ENCODE measurements at places on chromosomes 3 and 15. TPM values are rescaled to one million over a fixed set of nuclear protein-coding genes. Genes with fewer than 3 reads are reported as not detected.

The MKRN3 gene
- 26.1 TPM for total RNA-seq

The UBAP1L gene
- total RNA-seq: 3.1 TPM

The CLEC3B gene
- not detected for total RNA-seq

GRCh38 chr3:42507761-42508335 is 5.4 kb downstream of the VIPR1 start:
- DNase-seq: peak; percentile 50
- peak overlapping the region; percentile 37 for H3K4me3 ChIP-seq
- no peaks in the 10 kb centered on the region for H3K36me3 ChIP-seq
- peaks cover 35% of the 10 kb centered on the region for H3K4me1 ChIP-seq
- peak overlapping the region; percentile 56 for H3K27ac ChIP-seq

DNA sequence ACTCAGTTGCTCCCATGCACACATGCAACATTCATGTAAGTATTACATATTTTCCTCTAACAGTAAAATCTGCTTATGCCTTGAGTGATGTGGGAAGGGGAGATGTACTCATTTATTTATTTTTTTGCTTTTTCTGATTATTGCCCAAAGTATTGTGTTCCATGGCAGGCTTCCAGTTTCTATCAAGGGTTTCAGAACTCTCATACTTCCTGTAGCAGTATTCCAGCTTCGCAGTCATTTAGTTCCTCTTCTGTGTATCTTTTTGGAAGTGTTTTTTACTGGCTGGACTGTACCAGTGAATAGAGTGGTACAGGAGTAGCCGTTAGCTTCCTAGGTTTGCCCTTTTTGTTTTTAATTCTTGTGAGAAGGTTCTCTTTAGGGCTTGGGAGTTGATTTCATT is 26.9 kb downstream of the RAB11A start:
- H3K4me1 ChIP-seq: peaks cover 3% of the 10 kb centered on the region
- H3K27ac ChIP-seq: no peak overlapping the region
- H3K36me3 ChIP-seq: peaks cover 5% of the 10 kb centered on the region

DNA sequence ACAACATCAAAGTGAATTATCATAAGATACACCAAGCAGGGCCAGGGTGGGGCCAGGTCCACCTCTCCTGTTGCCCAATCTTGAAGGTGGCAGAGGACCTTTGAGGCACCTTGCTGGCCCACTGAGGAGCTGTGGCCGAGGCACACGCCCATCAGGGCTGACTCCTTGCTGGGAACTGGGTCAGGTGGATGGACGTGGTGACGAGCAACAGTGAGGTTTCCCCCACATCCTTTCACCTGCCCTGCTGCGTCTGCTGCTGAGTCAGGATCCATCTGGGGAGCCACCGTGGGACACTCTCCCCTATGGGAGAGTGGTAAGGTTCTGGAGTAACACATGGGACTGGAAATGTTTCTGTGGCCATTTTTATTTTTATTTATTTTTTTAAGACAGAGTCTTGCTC is 17.3 kb upstream of the FURIN start:
- no peaks in the 10 kb centered on the region for H3K4me1 ChIP-seq
- no peaks in the 10 kb centered on the region for H3K27me3 ChIP-seq

DNA sequence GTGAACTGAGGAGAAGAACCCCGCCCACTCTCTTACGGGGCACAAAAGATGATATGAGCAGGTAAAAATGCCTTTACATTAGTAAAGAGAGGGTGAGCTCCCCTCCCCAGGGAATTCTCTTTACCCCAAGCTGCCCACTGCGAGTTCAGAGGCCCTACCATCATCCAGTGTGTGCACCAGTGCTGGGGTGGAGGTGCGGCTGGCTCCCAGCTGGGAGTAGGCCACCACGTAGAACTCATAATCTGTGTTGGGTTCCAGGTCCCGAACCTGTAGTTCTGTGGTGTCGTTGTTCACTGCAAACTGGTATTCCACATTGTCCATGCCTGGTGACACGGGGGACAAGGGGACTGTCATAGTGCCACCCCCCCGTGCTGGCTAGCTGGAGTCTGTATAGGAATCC is 17.1 kb upstream of the IGDCC3 start:
- peaks cover 21% of the 10 kb centered on the region for H3K27me3 ChIP-seq
- no peak overlapping the region for H3K4me3 ChIP-seq
- no peak overlapping the region for H3K27ac ChIP-seq
- H3K4me1 ChIP-seq: no peaks in the 10 kb centered on the region

GRCh38 chr3:53184701-53185100 is 23.7 kb downstream of the PRKCD start:
- H3K27me3 ChIP-seq: no peaks in the 10 kb centered on the region
- no peak for DNase-seq
- no peaks in the 10 kb centered on the region for H3K36me3 ChIP-seq
- no peak overlapping the region for H3K27ac ChIP-seq
- no peak overlapping the region for H3K4me3 ChIP-seq

- H3K4me3 ChIP-seq: no peak overlapping the region
- H3K4me1 ChIP-seq: no peaks in the 10 kb centered on the region
- no peak overlapping the region for H3K27ac ChIP-seq
- DNase-seq: no peak
- peaks cover 13% of the 10 kb centered on the region for H3K27me3 ChIP-seq
These were observed 83.9 kb upstream of the PROK2 start for GRCh38 chr3:71868876-71869275.

GRCh38 chr3:102059145-102059943 is 210.0 kb downstream of the NFKBIZ start:
- H3K36me3 ChIP-seq: no peaks in the 10 kb centered on the region
- no peak for DNase-seq
- H3K27ac ChIP-seq: no peak overlapping the region
- no peaks in the 10 kb centered on the region for H3K4me1 ChIP-seq
- H3K27me3 ChIP-seq: no peaks in the 10 kb centered on the region

- H3K27ac ChIP-seq: no peak overlapping the region
These were observed 64.6 kb downstream of the TLE3 start for GRCh38 chr15:70033109-70033508.

GRCh38 chr3:141411251-141411771 is 43.0 kb downstream of the ZBTB38 start:
- DNase-seq: no peak
- H3K27me3 ChIP-seq: no peaks in the 10 kb centered on the region
- H3K36me3 ChIP-seq: no peaks in the 10 kb centered on the region
- H3K4me3 ChIP-seq: no peak overlapping the region

Data from PC-9 (cell line).